Right renal cortex interstitium (tissue), 3 donors: ENCODE measurements at places on chromosomes 7 and 10. TPM values are rescaled to one million over a fixed set of nuclear protein-coding genes. Genes with fewer than 3 reads are reported as not detected.

The MACROH2A2 gene
- polyA plus RNA-seq, result 80.5 TPM

The CLDN4 gene
- polyA plus RNA-seq, result 68.7 TPM

The SH2D4B gene
- polyA plus RNA-seq, result 0.14 TPM

The CCDC3 gene
- 13.3 TPM for polyA plus RNA-seq

The SEMA3D gene
- 43.1 TPM for polyA plus RNA-seq

The AASS gene
- 43.8 TPM for polyA plus RNA-seq

The GNAT3 gene
- polyA plus RNA-seq, result not detected

The CLRN3 gene
- 18.4 TPM for polyA plus RNA-seq

The FAM171A1 gene
- 90.9 TPM for polyA plus RNA-seq

The ASB10 gene
- not detected for polyA plus RNA-seq

The PLA2G12B gene
- 6.9 TPM for polyA plus RNA-seq

The TLX1 gene
- polyA plus RNA-seq, result not detected

The FAM170B gene
- not detected for polyA plus RNA-seq

DNA sequence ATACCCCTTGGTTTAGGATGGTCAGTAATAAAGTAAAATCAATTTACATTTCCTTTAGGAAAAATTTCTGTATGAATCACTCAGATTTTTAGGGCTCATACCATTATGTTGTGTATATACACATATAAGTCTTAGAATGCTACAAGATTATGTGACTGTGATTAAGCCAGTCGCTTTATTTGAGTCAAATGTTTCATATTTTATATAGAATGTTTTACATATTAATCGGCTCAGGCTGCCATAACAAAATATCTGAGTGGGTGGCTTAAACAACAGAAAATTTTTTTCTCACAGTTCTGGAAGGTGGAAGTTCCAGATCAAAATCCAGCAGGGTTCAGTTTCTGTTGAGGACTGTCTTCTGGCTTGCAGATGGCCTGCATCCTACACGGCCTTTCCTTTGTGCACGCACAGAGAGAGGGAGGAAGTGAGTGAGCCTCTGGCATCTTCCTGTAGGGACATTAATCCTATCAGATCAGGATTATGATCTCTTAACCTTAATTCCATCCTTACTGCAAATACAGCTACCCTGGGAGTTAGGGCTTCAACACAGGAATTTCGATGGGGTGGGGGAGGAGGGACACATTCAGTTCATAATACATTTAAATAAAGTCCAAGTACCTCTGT, 198.0 kb downstream of the PHF14 start:
- DNase-seq, result no peak

- no peak for DNase-seq
These were observed 138.7 kb downstream of the FAM53B start for GRCh38 chr10:124605481-124605855.

- no peak for DNase-seq
These were observed 191.2 kb upstream of the PRSS1 start for GRCh38 chr7:142557971-142558582.

- DNase-seq, result no peak
These were observed 244.2 kb upstream of the YAE1 start for GRCh38 chr7:39321909-39322498.

- no peak for DNase-seq
These were observed 106.6 kb downstream of the GRID1 start for GRCh38 chr10:86259901-86260562.

- DNase-seq, result peak; percentile 13
These were observed 75.6 kb downstream of the CCDC6 start for GRCh38 chr10:59830601-59831259.

DNA sequence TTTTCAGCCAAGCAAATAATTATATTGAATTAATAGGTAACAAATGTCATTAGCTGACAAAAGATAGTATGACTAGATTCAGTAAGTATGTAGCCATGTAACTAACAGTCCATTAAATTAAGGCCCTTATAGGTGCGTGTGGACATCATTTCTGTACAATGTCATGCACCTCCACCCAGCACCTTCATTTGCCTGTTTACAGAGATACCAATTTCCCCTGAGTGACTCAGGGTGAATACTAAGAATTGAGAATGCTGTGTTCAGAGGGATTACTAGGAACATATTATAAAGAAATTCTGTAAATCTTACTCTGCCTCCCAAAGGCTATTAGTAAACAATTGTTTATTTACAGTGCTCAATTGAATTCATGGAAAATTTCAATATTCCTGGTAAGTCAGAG, 48.1 kb upstream of the ZNF273 start:
- DNase-seq, result no peak

- DNase-seq, result no peak
These were observed 40.1 kb downstream of the REEP3 start for GRCh38 chr10:63561341-63561740.

- DNase-seq, result no peak
These were observed 4.6 kb upstream of the TSPAN15 start for GRCh38 chr10:69446650-69447151.

- DNase-seq, result no peak
These were observed 6.2 kb upstream of the DMBT1 start for GRCh38 chr10:122554131-122555036.

DNA sequence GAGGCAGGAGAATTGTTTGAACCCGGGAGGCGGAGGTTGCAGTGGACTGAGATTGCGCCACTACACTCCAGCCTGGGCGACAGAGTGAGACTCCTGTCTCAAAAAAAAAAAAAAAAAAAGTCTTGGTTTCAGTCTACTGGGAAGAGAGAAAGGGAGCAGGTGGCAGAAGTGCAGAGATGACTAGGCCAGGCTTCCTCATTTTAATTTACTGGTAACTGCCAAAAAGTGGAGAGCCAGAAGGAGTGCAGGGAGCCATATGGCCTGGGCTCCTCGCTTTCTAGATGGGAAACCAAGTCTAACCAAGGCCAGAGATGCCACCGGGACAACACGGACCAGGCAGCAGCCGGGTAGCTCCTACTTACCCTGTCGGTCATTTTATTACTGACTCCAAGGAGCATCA, 12.2 kb downstream of the SEPHS1 start:
- DNase-seq, result no peak

DNA sequence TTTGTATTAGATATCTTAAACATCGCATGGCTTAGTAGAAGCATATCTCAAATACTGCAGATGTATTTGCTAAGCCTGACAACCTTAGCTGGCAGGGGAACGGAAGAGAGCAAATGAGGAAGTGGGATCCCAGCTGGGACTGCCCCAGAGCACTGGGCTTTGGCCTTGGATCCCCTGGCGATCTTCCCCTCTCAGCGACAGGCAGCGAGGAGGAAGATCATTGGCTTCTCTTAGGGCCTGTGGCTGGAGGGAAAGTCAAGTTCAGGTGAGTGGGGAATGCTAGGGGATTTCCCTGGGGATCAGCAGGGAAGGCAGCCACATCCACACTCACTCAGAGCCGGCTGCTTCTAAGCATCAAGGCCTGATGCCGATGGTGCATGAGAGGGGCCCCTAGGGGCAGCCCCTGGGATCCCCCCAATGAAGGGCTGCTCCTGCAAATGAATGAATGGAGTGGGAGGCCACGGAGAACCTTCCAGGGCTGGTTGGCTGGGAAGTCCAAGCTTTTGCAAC, 42.0 kb downstream of the LYZL2 start:
- no peak for DNase-seq

DNA sequence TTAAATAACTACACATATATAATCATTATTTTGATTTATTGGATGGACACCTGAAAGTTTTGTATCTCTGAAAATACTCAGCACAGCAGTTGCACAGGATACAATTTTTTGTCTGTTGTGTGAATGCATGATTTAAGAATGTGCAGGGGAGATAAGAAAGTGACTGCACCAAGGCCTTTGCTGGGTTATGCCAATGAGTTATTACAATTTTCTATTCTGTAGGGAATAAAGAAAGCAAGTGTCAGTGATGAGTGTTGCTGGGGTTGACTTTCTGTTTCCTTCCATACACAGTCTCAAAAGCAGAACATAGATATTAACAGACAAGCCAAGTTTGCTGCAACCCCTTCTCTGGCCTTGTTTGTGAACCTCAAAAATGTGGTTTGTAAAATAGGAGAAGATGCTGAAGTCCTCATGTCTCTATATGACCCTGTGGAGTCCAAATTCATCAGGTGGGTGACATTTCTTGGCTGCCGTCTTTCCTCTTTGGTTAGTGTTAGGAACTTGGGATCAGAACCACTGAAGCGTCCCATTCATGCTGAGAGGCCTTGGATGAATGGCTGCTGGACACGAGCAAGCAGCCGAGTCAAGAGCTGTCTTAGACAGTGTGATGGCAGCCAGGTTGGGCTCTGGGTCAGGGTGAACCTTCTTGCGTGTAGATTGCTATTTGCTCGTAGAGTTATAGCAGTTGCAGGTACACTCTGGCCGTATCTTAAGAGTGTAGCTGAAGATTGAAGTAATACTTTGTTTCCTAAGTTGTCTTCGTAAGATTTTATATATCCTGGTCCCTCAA, 92.8 kb downstream of the DOCK1 start:
- DNase-seq, result no peak

GRCh38 chr7:97772045-97772901, 40.4 kb downstream of the TAC1 start:
- DNase-seq, result no peak

- DNase-seq, result no peak
These were observed 2.1 kb upstream of the CCDC126 start for GRCh38 chr7:23594879-23595604.

DNA sequence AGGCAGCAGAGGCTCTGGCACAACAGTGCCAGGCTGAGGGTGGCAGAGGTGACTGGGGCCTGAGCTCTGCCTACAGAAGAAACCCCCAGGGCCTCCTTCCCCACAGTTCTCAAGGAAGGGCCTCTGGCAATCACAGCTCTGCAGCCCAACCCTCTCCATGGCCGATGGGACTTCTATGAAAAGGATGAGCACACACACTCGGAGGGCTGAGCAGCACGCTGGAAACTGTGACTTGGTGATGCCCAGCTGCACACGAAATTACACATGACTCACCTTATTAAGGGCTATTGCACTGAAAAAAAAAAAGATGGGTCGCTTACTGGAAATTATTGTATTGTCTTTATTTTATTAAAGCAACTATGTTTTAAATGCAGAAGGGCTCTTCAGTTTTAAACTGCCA, 42.9 kb upstream of the LRRC18 start:
- no peak for DNase-seq

GRCh38 chr10:88474884-88475844, 108.0 kb downstream of the RNLS start:
- DNase-seq, result no peak

GRCh38 chr10:59388671-59388976, 26.3 kb upstream of the FAM13C start:
- DNase-seq, result no peak

GRCh38 chr10:25758041-25758457, 176.0 kb upstream of the MYO3A start:
- peak; percentile 31 for DNase-seq

DNA sequence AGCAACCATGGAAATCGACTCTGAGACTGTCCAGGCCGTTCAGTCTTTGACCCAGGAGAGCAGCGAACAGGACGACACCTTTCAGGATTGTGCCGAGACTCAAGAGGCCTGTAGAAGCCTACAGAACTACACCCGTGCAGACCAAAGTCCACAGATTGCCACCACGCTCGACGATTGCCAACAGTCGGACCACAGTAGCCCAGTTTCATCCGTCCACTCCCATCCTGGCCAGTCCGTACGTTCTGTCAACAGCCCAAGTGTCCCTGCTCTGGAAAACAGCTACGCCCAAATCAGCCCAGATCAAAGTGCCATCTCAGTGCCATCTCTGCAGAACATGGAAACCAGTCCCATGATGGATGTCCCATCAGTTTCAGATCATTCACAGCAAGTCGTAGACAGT, 82.0 kb upstream of the SAMD8 start:
- no peak for DNase-seq

DNA sequence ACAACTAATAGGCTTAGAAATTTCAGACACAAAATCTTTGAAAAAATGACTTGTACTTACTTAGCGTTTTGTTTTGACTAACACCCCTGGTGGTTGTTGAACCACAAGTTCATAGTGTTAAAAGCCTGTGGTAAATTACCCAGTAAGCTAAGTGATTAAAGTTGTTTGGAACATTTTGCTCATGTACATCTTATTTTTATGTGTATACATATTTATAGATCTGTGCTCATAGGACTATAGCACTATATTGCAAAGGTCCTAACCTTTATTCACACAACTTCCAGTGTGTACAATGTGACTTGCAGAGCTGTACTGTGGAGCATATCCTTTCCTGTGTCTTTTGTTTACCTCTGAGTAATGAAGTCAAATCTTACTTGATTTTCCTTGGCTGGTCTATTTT, 79.6 kb downstream of the BMPR1A start:
- no peak for DNase-seq

- no peak for DNase-seq
These were observed 6.7 kb downstream of the ATP6V1F start for GRCh38 chr7:128869138-128869943.

DNA sequence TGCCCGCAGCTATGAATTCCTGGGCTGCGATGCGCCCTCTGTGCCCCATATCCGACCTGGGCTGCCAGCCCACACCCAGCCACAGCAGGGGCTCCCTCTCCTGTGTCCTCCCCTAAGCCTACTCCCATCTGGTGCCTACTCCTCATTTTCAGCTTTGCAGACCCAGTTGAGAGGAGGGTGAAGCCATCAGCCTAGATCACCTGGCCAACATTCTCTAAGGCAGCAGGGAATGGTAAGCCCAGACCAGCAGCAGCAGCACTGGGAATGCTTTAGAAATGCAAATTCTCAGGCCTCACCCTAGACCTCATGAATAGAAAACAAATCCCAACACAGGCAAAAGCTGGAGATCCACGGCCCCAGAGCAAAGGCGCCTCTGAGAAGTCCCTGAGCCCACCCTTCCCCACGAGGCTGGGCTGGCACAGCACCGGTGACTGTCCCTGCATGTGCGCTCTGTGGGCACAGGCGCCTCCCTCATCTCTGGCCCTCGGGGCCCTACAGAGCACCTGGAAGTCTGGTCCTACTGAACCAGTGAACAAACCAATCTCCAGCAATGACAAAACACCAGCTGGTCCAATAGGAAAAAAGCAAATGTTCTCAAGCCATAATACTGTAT, 161.4 kb downstream of the GFRA1 start:
- DNase-seq, result no peak

DNA sequence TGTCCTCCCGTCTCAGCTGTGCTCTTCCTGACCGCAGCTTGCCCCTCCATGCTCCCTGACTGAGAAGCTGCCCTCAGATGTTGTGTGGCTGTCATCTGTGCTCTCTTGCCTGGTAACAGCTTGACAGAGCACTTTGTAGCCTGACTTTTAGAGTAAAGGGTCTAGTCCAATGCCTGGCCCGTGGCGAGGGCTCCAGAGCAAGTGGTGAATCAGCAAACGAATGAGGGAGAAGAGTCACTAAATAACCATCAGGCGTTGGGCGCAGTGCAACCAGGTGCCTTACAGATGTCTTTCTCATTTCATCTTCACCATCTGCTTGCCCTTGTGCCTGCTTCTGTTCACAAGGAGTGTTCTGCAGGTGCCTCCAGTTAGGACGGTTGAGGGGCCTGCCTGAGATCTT, 45.6 kb downstream of the MKI67 start:
- no peak for DNase-seq

- no peak for DNase-seq
These were observed 14.2 kb downstream of the SKAP2 start for GRCh38 chr7:26850193-26850651.

DNA sequence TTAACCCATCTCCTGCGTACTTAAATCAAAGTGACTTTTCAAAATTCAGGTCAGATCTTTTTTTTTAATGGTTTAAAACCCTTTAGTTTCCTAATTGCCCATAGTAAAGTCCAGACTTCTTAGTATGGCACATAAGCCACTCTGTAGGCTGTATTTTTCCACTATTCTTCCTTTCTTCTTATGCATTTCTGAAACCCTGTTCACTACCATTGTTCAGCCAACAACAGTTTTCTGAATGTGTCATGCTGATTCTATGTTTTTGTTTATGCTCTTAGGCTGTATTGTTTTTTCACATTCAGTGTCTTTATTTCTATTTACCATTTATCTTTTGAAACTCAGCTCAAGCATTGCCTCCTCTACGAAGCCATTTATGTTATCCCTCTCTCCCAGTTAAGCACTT, 26.7 kb downstream of the CCSER2 start:
- DNase-seq, result no peak
